ENCODE measurements at places on chromosomes 7 and 10.
A peak's percentile ranks its signal among the peaks of the same experiment; 100 is the strongest.

- no peak for DNase-seq
These were observed 71.8 kb downstream of the JAZF1 start for GRCh38 chr7:28108747-28109146.

GRCh38 chr10:127578259-127578960 is 29.3 kb downstream of the NPS start:
- peak; percentile 20 for DNase-seq

GRCh38 chr7:73718438-73718881 is 1.0 kb downstream of the STX1A start:
- DNase-seq: no peak

DNA sequence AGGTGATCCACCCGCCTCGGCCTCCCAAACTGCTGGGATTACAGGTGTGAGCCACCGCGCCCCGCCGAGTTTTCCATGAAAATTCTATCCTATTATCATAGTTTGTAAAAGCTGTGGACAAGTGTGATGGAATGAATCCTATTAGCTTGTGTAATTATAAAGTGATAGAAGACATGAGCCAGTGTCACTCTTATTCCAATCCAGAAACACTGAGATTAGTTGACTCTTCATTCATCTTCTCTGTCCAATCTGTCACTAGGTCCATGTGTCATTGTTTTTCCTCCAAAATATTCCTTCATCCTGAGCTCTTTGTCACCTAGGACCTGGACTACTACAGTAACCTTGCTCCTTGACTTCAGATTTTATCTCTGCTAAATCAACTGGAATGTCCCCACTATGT is 13.5 kb downstream of the FBH1 start:
- DNase-seq: no peak

DNA sequence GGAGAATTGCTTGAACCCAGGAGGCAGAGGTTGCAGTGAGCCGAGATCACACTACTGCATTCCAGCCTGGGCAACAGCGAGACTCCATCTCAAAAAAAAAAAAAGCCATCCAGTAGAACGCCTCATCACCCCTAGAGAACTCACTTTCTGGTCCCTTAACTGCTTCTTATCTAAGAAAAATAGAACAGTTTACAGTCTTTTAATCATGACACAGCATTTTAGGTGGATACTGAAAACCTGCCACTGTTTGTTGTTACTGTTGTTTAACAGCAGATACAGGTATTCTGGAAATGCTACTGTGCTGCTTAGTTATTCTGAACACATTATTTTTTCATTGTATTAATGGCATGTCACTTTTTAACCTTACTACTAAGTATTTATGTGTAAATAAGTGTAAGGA is 624.3 kb upstream of the GHITM start:
- no peak for DNase-seq

DNA sequence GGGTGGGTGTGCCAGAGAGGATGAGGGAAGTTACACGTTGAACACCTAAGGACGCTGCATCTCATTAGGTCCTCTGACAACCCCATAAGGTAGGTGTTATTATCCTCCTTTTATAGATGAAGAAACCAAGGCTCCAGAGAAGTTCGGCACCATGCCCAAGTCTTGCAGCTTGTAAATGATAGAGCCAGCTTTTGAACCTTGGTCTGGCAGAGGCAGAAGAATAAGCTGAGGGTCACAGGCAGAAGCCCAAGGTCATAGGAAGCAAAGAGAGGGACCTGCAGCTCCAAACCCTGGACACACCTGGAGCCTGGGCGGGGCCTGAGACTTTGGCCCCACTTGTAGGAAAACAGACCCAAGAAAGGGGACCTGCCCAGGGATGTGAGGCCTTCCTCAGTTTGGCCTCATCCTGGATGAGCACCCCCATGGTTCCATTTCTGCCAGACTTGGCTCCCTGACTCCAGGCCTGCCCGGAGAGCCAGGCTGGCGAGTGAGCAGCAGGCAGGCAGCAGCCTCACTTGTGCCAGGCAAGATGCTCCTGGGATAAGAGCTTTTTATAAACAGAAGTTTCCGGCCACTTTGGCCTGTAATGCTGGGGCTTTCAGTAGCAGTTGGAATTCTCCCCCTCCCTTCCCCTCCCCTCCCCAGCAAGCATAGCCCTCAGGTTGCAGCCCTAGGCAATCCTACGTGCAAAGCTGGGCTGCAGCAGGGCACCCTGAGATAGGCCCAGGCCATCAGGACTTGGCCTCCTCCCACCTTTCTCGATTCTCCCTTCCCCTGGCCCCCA is 2.4 kb downstream of the KCNH2 start:
- no peak for DNase-seq

DNA sequence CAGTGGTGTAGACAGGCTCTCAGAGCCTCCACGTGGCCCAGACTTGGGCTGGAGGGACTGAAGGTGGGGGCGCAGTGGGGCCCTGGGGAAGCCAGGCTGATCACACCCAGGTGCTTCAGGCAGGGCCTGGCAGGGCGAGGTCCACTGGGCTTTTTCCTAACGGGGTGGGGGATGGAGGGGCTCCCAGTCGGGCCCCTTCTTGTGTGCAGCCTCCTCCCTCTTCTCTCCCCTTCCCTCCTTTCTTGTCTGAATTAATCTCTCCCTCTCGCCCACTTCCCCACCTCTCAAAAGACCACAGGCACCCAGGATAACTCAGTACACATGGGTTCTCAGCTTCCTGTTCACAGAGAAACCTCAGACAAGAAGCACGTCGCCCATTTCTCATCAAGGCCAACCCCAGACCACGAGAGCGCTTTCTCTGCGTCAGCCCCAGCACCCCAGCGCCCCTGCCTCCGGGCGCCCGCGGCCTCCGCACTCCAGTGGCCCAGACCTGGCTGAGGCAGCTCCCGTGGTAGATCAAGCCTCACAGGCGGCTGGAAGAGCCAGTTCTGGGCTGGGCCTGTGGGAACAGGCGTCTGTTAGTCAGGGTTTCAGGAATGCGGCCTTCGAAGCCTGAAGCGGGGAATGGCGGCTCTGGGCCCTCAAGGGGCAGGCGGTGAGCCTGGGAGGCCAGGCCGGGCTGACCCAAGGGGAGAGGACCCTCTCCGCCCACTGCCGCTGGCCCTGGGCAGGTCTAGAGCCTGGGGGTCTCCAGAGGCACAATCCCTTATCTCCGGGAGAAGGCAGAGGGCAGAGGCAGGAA is 50.6 kb downstream of the PWWP2B start:
- no peak for DNase-seq

DNA sequence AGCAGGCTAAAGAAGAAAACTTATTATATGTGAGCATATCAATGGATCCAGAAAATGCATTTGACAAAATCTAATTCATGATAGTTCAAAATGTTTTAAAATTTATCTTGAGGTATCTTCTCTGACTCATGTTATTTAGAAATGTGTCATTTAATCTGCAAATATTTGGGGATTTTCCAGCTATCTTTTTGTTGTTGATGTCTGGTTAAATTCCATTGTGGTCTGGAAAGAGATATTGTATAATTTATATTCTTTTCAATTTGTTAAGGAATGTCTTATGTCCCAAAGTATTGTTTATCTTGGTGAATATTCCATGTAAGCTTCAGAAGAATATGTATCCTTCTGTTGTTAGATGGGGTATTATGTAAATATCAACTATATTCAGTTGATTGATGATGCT is 942.5 kb downstream of the KCNMA1 start:
- no peak for DNase-seq

GRCh38 chr10:3892440-3893425 is 107.7 kb upstream of the KLF6 start:
- no peak for DNase-seq

GRCh38 chr10:67770537-67770936 is 67.5 kb downstream of the DNAJC12 start:
- no peak for DNase-seq

DNA sequence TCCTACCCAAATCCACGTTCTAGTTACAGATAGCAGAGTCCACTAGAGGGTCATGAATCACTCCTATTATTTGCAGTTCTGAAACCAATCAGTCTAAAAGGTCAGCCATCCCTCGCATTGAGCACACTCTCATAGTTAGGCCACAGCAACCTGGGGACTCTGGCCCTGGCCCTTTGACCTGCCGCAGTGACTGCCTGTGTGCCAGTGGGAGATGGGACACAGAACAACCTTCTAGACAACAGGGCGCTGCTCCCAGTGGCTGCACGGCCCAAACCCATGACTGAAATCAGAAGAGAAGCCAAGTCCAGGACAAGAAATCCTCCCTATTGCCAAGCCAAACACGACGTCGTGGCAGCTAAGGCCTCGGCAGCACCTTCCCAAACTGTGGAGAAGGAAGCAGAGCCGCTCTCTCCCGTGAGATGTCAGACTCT is 158.5 kb downstream of the HERPUD2 start:
- DNase-seq: no peak

All from pons (tissue), 1 donor.